ENCODE measurements at places on chromosomes 2 and 18. TPM values are rescaled to one million over a fixed set of nuclear protein-coding genes. Genes with fewer than 3 reads are reported as not detected.

Gene IKZF2
- total RNA-seq = 3.1 TPM

Gene BOLL
- total RNA-seq = 0.04 TPM

Gene UGT1A4
- not detected for total RNA-seq

Gene ZNF521
- total RNA-seq = 10.4 TPM

Gene SLC5A7
- total RNA-seq = 0.17 TPM

Gene CROCC2
- total RNA-seq = not detected

Gene FBXO15
- total RNA-seq = 0.21 TPM

Gene IL1A
- total RNA-seq = 0.73 TPM

Gene GAL3ST2
- total RNA-seq = 1.5 TPM

DNA sequence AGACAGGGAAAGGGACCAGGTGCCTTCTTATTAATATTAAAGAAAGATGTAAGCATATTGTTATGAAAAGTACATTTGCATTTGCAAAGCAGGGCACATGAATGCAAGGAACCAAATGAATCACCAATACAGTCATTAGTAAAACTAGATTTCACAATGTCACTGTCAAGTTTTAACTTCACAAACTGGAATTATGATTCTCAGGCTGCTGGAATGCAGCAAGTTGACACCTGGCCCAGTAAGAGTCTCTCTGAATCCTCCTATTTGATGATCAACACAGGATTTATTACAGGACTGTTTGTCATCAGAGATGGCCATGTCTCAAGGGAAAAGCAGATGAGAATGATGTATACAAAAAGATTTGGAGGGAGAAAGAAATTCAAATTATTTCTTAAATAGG lies 72.9 kb upstream of the STK39 start:
- H3K4me1 ChIP-seq = peaks cover 17% of the 10 kb centered on the region
- H3K27me3 ChIP-seq = no peaks in the 10 kb centered on the region
- no peak for DNase-seq
- no peak overlapping the region for H3K27ac ChIP-seq
- no peak overlapping the region for H3K4me3 ChIP-seq
- no peaks in the 10 kb centered on the region for H3K36me3 ChIP-seq

- H3K27me3 ChIP-seq = no peaks in the 10 kb centered on the region
- DNase-seq = no peak
- no peak overlapping the region for H3K27ac ChIP-seq
- no peaks in the 10 kb centered on the region for H3K36me3 ChIP-seq
Measured at GRCh38 chr18:22260208-22260820, 90.9 kb downstream of the GATA6 start.

- H3K4me3 ChIP-seq = no peak overlapping the region
- no peak for DNase-seq
- H3K27ac ChIP-seq = no peak overlapping the region
- no peaks in the 10 kb centered on the region for H3K27me3 ChIP-seq
- H3K4me1 ChIP-seq = no peaks in the 10 kb centered on the region
Measured at GRCh38 chr2:569681-570080, 107.5 kb downstream of the TMEM18 start.

- H3K4me3 ChIP-seq = no peak overlapping the region
- H3K36me3 ChIP-seq = no peaks in the 10 kb centered on the region
- no peaks in the 10 kb centered on the region for H3K27me3 ChIP-seq
- H3K27ac ChIP-seq = 0 out of 2 replicates have a peak overlapping the region, but pooled peaks have one; percentile 2
Measured at GRCh38 chr2:152477347-152478092, 142.5 kb downstream of the FMNL2 start.

DNA sequence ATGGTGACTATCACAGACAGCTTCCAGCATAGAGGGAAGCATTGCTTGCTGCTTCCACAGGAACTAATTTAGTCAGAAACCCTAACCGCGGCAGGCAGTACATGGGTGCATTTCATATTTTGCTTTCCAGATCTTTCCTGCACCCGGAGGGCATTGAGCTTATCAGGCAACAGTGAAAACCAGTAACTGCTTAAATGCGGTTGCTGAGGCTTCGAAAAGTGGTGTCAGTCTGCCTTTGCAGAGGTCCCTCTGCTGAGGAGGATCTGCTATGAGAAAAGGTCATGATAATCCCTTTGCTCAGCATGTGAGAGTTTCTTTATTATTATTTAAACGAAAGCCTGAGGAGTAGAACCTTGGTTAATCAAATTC lies 44.6 kb upstream of the ROCK2 start:
- no peak overlapping the region for H3K27ac ChIP-seq
- H3K27me3 ChIP-seq = no peaks in the 10 kb centered on the region
- H3K4me1 ChIP-seq = peaks cover 9% of the 10 kb centered on the region
- H3K4me3 ChIP-seq = no peak overlapping the region
- no peak for DNase-seq

GRCh38 chr2:102358496-102358895 lies 2.9 kb downstream of the IL18R1 start:
- H3K4me3 ChIP-seq = no peak overlapping the region
- peaks cover 20% of the 10 kb centered on the region for H3K27me3 ChIP-seq
- no peak for DNase-seq
- no peak overlapping the region for H3K27ac ChIP-seq

- H3K36me3 ChIP-seq = no peaks in the 10 kb centered on the region
- H3K4me1 ChIP-seq = peaks cover 11% of the 10 kb centered on the region
- no peak for DNase-seq
- H3K4me3 ChIP-seq = no peak overlapping the region
Measured at GRCh38 chr2:143742581-143742980, 613.4 kb downstream of the ARHGAP15 start.

DNA sequence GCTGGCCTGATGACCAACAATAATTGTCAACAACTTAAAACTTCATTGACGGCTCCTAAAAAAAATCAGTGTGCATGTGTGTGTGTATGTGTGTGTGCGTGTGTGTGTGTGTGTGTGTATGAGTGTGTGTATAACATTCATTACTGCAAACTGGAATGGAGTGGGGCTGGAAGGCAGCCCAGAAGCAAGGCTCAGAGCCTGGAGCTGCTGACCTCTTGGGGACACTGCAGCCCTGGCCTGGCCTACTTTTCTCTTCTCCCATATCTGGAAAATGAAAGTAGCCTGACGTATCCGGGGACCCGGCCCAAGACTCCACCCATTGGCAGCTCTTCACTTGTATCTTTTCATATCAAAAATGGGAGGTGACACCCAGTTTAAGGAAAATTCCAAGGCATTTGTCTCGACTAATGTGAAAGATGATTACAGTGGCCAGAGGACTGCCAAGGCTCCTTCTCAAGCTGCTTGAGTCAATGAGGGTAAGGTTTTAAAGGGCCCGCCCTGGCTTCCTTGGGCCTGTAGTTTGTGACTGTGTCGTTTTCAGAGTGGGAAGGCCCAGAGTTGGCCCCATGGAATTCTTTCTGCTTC lies 72.4 kb upstream of the IL1R1 start:
- no peaks in the 10 kb centered on the region for H3K36me3 ChIP-seq
- no peaks in the 10 kb centered on the region for H3K27me3 ChIP-seq
- no peak overlapping the region for H3K4me3 ChIP-seq

DNA sequence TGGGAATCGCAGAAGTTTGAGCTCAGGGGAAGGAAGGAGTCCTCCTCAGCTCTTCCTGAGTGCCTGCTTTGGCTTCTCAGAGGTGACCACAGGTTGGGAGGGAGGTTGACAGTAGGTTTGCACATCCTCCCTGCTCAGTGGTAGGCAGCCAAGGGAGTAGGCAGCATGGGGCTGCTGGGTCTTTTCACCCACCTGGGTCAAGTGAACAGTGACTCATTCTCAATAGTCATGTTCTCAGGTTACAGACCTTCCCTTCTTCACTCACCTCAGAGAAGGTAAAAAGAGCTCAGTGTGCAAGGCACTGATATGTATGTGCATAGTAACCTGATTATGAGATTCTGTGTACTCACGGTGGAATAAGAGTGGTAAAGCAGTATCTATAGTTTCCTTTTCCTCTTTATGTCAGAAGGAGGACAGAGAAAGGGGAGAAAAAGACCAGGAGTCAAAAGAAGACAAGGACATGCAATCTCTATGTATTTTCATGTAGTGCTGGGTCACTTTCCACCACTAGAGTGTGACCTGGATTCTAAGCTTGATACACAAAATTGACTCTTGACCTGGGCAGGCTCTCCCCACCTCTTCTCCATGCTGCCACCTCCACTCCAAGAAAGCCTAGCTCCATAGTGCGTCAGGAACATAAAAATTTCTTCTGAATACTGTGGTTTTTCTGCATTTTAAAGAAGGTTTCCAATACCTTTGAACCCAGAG lies 36.5 kb upstream of the ASNSD1 start:
- H3K27ac ChIP-seq = no peak overlapping the region
- DNase-seq = no peak
- no peaks in the 10 kb centered on the region for H3K27me3 ChIP-seq
- H3K4me3 ChIP-seq = no peak overlapping the region
- H3K4me1 ChIP-seq = peaks cover 6% of the 10 kb centered on the region

DNA sequence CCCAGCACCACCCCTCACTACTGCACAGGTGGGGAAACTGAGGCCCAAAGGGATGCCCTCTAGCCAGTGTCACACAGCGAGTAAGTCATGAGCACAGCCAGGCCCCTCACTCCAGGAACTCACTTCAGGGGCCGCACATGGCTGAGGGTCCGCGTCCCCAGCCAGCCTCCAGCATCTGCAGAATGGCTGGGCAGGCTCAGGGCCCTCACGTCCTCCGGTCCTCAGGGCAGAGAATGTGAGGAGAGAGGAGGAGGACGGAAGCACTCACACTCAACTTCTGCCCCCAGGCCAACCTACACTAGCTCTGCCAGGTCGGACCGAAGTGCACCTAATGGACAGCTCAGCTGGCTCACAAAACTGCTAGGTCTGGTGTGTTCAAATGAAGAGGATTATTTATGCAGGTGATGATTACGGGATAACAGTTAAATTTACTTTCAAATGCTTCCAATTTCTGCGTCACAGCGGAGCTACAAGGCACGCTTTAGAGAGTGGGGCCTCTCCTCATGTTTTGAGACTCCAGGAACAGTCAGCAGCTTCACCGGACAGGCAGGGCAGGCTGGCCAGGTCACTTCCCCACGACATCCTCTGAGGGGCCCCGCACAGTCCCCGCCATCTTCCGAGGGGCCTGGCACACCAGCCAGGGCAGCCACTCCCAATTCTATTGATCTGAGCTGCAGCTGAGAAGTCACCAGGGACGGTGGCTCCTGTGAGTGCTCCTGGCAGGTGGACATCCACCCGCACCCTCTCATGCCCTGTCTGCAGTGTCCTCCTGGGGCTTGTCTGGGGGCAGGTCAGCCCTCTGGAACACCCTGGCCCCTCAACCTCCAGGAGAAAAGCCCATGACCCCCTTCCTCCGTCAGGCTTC lies 26.5 kb downstream of the KIF1A start:
- no peaks in the 10 kb centered on the region for H3K4me1 ChIP-seq
- no peak overlapping the region for H3K27ac ChIP-seq
- no peak overlapping the region for H3K4me3 ChIP-seq
- DNase-seq = no peak
- H3K36me3 ChIP-seq = peaks cover 9% of the 10 kb centered on the region

GRCh38 chr2:136030406-136030805 lies 45.0 kb upstream of the DARS1 start:
- H3K27ac ChIP-seq = no peak overlapping the region
- H3K4me3 ChIP-seq = no peak overlapping the region
- peaks cover 9% of the 10 kb centered on the region for H3K4me1 ChIP-seq

DNA sequence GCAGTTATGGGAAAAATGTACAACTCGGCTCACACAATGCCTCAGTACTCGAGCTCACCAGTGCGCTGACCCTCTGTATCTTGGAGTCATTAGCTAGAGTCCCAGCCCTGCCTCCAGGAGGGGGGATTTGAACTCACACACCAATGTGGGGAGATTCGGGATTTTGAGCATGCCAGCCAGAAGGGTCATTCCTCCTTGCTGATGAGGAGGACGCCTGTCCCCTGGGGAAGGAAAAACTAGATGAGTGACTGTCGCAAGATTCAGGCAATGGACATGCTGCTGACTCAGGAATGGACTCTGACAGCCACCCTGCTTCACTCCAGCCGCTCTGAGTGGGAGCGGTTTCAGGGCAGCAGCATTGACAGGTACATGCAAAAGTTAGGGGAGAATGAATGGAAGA lies 20.6 kb downstream of the FIGN start:
- DNase-seq = peak; percentile 19
- no peaks in the 10 kb centered on the region for H3K36me3 ChIP-seq
- peaks cover 75% of the 10 kb centered on the region for H3K4me1 ChIP-seq
- H3K27ac ChIP-seq = no peak overlapping the region

DNA sequence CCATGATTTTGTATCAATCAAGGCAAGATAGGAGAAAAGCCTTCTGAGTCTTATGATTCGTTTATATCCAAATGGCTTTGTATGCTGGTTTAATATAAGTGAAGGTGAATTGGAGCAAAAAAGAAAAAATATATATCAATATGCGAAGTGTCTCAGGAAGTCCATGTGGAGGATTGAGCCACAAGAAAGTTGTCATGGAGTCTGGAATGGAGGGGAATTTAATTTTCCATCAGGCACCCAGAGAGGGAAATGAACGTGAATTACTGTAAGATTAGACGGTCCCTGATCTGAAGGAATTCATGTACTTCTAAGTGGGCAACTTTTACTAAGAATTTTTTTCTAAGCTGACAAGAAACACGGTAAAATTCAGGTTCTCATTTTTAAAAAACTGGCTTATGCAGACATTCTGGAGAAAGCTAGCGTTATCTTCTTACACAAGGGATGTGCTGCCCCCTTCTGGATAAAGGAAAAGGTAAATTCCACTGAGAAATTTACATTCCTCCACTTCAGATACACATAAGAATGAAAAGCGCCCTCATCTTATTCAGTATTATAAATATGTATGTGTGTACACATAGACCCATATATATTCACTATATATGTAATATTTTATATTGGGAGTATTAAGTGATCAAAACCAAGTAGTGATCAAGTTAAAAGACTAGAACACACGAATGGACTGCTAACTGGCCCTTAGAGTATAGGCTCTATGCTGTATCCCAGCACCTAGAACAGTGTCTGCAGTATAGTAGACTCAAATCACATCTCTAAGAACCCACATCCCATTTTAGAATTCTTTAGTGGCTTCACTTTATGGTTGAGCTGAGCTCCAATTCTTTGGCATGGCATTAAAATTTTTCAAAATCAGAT lies 289.0 kb upstream of the TFPI start:
- DNase-seq = peak; percentile 91
- no peaks in the 10 kb centered on the region for H3K36me3 ChIP-seq
- no peak overlapping the region for H3K27ac ChIP-seq
- H3K27me3 ChIP-seq = no peaks in the 10 kb centered on the region

GRCh38 chr2:20080428-20080827 lies 29.0 kb upstream of the LAPTM4A start:
- no peak for DNase-seq
- no peaks in the 10 kb centered on the region for H3K27me3 ChIP-seq
- no peak overlapping the region for H3K4me3 ChIP-seq
- H3K27ac ChIP-seq = no peak overlapping the region
- H3K4me1 ChIP-seq = peaks cover 10% of the 10 kb centered on the region

GRCh38 chr2:121382744-121383143 lies 97.7 kb upstream of the TFCP2L1 start:
- peaks cover 18% of the 10 kb centered on the region for H3K36me3 ChIP-seq
- no peaks in the 10 kb centered on the region for H3K27me3 ChIP-seq
- no peak overlapping the region for H3K27ac ChIP-seq
- no peak overlapping the region for H3K4me3 ChIP-seq
- H3K4me1 ChIP-seq = no peaks in the 10 kb centered on the region

GRCh38 chr18:5057386-5058348 lies 139.4 kb downstream of the AKAIN1 start:
- no peaks in the 10 kb centered on the region for H3K36me3 ChIP-seq
- H3K27me3 ChIP-seq = no peaks in the 10 kb centered on the region
- no peaks in the 10 kb centered on the region for H3K4me1 ChIP-seq
- DNase-seq = peak; percentile 89

- no peak overlapping the region for H3K27ac ChIP-seq
- no peak for DNase-seq
- H3K27me3 ChIP-seq = no peaks in the 10 kb centered on the region
- no peak overlapping the region for H3K4me3 ChIP-seq
- H3K36me3 ChIP-seq = no peaks in the 10 kb centered on the region
- H3K4me1 ChIP-seq = peaks cover 11% of the 10 kb centered on the region
Measured at GRCh38 chr2:61922714-61923113, 17.2 kb downstream of the COMMD1 start.

- no peak overlapping the region for H3K27ac ChIP-seq
- peak; percentile 23 for DNase-seq
- no peak overlapping the region for H3K4me3 ChIP-seq
- peaks cover 25% of the 10 kb centered on the region for H3K4me1 ChIP-seq
Measured at GRCh38 chr2:218256612-218257350, 4.0 kb upstream of the GPBAR1 start.
